ENCODE measurements at places on chromosomes 7 and 10.
A peak's percentile ranks its signal among the peaks of the same experiment; 100 is the strongest.

DNA sequence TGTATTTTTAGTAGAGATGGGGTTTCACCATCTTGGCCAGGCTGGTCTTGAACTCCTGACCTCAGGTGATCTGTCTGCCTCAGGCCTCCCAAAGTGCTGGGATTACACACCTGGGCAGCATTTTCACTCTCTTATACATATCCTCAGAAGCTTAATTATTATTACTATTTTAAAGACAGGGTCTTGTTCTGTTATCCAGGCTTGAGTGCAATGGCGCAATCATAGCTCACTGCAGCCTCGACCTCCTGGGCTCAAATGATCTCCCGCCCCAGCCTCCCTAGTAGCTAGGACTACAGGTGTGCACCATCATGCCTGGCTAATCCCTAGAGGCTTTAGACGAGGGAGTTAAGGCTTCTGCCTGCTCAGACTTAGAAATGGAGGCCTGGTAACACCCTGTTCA, 26.3 kb downstream of the UNC5B start:
- no peak for DNase-seq

- DNase-seq, result no peak
Measured at GRCh38 chr7:132280335-132280734, 295.9 kb downstream of the PLXNA4 start.

- no peak for DNase-seq
Measured at GRCh38 chr7:139044813-139045794, 9.3 kb upstream of the ZC3HAV1L start.

DNA sequence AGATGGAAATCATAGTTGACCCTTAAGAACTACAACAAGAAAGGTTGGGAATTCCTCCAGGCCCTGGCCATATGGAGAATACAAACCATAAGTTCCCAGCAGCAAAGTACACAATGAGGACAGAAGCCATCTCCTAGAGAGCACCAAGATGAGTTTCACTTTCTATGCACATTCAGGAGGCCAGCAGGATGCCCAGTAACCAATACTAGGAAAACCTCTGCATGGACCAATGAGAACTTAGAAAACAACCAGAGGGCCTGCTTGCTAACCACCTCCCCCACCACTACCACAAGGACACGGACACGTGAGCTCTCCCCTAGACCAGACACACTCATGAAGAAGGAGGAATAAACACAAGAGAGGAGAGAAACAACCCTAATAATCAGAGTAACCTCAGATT, 56.3 kb downstream of the IFIT5 start:
- DNase-seq, result no peak

DNA sequence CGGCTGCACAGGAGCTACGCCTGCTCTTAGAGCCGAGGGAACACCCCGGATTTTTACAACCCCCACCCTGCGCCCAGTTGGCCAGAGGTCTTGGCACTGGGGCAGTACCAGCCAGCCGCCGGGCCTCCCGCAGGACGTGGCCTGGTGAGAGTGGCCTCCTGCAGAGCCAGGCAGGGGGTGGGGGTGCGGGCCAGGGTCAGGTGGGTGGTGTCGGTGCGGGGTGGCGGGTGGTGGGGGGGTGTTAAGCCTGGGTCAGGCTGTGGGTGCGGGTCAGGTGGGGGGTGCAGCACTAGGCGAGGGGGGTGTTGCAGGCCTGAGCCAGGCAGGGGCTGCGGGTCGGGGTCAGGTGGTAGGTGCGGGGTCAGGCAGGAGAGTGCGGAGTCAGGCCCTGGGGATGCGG, 647 bp downstream of the ECHS1 start:
- DNase-seq, result no peak

DNA sequence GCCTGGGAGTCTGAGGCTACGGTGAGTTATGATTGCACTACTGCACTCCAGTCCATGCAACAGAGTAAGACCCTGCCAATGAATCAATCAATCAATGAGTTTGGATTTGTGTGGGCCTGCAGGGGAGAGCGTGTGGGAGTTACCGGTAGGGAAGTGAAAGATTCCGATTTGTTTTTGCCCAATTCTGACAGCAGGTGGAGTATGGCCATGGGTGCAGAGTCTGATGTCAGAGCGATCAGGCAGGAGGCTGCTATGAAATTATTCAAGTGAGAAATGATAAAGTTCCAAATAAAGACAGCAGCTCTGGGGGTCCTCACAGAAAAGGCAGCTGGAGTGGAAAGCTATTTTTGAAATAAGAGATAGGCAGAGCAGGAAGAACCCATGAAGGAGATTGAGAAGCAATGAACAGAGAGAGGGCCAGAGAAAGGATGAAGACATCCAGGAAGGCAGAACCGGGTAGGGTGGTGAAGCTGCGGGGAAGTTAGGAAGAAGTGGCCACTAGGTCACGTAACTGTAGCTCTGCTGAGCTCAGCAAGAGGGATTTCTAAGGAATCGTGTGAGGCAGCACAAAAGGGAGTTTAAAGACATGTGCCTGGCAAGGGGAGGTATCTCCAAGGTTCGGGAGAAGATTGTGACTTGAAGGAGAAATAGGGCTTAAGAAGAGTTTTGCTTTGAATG, 93.7 kb upstream of the NMT2 start:
- peak; percentile 7 for DNase-seq

DNA sequence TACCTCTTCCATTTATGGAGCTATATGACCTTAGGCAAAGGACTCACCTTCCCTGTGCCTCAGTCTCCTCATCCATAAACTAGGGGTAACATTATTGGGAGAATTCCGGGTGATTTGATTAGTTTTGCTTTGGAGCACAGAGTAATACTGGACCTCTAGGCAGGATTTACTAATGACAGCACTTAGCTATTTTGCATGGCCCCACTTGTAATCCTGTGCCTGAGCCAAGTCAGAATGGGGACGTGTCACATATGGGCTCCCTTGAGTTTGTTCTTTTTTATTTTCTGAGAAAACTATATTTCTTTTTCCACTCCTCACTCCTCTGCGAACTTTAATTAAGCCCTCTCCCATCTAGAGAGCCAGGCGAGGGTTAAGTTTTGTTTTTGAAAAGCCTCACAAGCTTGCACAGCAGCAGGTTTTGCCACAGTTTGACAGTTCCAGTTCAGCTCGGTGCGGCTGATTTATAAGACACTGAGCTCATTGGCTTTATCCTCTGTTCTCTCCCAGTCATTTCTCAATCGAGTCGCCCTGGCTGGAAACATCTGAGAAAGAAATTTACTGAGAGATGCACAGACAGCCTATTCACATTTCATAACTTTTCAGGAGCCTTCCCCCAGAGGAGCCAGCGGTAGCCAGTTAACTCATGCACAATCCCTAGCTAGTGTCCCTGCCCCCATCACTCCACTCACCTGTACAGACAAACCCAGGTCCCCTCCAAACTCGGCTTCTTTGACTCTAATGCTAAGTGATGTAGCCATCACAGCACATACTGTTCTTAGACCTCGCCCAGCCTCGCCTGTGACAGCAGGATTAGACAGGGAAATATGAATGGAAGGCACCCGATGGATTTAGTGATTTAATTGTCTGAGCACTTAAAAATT, 441.9 kb upstream of the NPVF start:
- DNase-seq, result no peak

- DNase-seq, result no peak
Measured at GRCh38 chr10:8051851-8052257, 2.6 kb upstream of the GATA3 start.

- DNase-seq, result no peak
Measured at GRCh38 chr7:158374146-158374545, 213.5 kb downstream of the PTPRN2 start.

DNA sequence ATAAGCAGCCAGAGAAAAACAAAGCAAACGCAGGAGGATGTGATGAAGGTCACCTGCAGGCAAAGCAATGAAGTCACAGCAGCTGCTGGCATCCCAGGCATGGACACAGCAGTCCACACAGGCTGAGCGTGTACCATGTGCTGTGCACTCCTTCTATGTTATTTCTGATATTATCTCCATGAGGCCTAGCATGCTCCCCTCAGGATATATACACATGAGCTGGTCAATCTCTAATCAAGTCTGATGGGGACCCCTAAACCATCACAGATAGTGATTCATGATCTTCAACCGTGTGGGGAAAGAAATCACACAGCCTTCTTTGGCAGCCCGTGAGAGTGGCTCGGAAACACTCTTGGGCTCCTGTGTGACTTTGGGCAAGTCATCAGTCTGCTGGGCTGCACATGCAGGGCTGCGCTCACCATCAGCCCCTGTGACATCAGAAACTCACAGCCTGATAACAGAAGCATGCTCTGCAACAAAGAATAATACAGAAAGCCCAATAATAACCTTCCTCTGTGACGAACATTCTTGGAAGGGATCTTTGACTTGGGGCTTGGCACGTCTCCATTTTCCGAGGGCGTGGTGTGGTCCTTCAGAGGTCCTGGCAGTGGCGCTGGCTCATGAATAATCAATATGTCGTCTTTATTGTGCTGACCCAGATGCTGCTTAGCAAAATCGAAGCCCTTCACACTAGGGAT, 83.0 kb upstream of the ATP6V0A4 start:
- DNase-seq, result no peak

- peak; percentile 66 for DNase-seq
Measured at GRCh38 chr7:12490107-12490688, 80.3 kb upstream of the SCIN start.

DNA sequence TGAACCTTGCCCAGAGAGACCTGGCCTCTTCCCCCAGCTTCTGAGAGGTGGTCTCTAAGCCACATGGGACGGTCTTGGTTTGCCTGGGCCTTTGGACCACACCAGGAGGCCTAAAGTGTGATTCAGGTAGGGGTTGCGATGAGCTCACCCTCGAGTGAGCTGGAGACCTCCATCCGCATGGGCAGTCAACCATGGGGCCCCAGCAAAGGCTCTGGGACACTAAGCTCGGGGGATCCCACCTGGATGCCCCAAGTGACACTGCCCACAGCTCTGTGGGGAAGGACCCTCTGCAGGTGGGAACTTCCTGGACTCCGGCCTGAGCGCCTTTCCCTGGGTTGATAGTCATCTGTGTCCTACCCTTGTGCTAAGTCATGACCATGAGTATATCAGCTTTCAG, 57.1 kb upstream of the FAM20C start:
- DNase-seq, result no peak

DNA sequence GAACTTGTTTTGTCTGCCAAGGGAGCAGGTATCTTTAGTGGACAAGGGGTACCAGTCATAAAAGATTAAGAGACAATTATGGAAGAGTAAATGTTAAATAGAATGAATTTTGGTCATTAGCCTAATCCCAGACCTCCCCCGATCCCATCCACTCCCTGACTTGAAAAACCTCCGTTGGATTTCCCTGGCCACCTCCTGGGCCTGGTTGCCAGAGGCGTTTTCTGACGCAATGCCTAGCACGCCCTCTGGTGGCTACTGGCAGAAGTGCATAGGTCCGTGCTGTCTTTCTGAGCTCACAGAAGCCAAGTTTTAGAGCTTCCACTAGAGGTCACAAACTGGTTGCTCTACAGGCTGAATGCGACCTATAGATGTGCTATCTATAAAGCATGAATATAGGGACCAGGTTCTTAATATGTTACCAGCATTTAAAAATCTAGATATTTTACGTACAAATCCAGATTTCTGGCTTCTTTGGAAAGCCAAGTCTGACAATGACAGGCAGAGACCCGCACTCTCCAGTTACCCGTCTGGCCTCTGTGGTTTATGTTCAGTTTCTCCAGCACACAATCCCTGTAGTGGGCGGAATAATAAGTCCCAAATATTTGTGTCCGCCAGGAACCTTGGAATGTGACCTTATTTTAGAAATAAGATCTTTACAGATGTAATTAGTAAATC, 39.8 kb downstream of the SPOCK2 start:
- DNase-seq, result peak; percentile 96

DNA sequence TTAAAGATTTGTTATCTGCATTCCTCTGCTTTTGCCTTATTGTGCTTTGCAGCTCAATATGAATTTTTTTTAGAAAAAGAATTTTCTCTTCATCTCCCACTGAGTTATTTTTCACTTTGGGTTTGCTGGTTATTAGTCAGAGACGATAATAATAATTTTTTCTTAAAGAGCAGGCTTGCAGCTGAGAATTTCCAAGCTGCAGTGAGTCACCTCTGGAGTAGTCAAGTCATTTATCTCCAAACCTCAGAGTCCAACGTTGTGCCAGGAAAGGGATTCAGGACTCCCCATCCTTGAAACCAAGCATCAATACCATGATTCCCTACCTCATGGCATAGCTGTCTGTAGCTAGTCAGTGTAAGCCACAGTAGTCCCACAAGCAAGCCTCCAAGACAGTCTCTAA, 15.2 kb upstream of the EGR2 start:
- DNase-seq, result peak; percentile 86

Measured in PC-3 (cell line).